ENCODE measurements at places on chromosomes 5 and 9. TPM values are rescaled to one million over a fixed set of nuclear protein-coding genes. Genes with fewer than 3 reads are reported as not detected.

- peak; percentile 67 for DNase-seq
Observed at GRCh38 chr9:128341435-128341849, 1.1 kb downstream of the SLC27A4 start.

DNA sequence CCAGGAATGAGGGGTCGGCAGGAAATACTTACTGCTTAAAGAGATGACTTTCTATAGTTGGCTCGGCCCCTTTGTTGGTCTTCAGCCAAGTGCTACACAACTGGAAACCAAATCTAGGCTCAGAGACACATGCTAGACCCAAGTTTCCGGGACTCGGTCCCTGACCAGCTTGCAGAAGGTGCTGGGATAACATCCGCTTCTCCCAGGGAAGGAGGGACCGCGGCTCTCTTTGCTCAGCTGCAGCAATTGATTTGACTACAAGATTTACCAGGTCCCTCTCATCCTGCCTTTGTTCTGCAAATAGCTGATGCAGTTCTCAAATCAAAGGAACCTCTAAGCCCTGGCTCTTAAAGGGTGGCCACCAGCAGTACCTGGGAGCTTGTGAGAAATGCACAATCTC, 314.7 kb downstream of the MLLT3 start:
- DNase-seq = no peak

DNA sequence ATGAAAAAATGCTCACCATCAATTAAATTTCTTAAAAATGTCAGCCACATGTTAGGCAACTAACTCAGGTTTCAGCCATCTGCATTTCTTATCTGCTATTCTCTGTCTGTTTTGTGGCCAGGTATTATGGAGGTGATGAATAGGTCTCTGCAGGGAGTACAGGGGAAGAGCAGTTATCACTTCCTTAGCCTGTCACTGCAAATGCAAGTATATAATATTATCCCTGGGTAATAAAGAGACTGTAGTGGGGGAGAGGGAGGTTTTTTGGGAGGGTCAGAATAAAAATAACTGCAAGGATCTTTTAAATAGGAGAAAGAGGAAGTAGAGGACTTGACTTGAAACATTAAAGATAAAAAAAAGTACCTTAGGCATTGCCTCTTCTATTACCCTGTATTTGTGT, 49.6 kb upstream of the PTGER4 start:
- DNase-seq = no peak

The FNBP1 gene
- 24.2 TPM for total RNA-seq

The FGD3 gene
- 3.0 TPM for total RNA-seq
